Cardiac septum (tissue), 1 donor: ENCODE measurements at places on chromosomes 12 and 14. TPM values are rescaled to one million over a fixed set of nuclear protein-coding genes. Genes with fewer than 3 reads are reported as not detected.

GRCh38 chr12:51926064-51926632, 18.8 kb downstream of the ACVRL1 start:
- peak; percentile 50 for DNase-seq

- DNase-seq: no peak
Observed at GRCh38 chr14:70887207-70887681, 20.0 kb upstream of the PCNX1 start.

DNA sequence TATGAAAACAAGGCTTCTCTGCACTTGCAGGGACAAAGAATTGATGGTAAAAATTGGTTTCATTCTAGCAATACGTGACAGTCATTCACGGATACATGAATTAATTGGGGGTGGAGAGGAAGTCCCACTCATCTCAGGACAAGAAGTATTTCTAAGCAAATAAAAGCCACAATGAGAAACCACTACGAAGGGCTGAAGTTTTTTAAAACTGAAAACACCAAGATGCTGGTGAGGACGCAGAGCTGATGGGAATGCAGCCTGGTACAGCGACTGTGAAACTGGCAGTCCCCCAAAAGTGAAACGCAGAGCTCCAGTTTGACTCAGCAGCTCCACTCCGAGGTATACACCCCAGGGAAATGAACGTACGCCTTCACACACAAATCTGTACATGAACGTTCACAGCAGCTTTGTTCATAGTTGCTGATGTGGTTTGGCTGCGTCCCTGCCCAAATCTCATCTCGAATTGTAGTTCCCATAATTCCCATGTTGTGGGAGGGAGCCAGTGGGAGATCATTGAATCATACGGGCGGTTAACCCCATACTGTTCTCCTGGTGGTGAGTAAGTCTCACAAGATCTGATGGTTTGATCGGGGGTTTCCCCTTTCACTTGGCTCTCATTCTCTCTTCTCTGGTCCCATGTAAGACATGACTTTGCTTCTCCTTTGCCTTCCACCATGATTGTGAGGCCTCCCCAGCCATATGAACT, 89.0 kb downstream of the SCARB1 start:
- DNase-seq: no peak

DNA sequence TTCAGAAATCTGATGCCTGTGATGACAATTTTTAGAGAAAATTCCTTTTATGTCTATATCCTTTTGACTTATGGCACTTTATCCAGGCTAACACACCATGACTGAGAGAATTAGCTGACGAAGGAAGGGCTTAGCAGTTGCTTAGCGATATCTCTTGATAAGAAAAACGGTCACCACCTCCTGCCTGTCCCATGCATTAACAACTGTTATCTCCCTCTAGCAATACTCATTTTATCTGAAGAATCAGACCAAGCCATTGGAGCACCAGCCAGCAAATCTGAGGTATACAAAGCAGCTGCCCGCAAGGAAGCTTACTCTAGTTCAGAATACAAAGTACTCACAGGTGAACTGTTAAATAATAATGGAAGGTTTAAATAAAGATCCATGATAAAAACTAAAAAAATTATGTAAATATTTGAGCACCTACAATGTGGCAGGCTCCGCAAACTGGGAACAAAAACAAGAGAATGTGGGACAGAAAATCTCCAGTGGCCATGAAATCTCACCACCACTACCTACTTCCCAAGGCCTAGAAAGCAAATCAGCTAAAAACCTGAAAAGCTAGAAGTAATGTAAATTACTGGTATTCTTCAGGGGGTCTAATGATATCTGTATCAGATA, 24.3 kb downstream of the PPM1H start:
- DNase-seq: no peak

SLC8A3 gene
- 0.19 TPM for total RNA-seq

ACACB gene
- total RNA-seq: 64.5 TPM

DNA sequence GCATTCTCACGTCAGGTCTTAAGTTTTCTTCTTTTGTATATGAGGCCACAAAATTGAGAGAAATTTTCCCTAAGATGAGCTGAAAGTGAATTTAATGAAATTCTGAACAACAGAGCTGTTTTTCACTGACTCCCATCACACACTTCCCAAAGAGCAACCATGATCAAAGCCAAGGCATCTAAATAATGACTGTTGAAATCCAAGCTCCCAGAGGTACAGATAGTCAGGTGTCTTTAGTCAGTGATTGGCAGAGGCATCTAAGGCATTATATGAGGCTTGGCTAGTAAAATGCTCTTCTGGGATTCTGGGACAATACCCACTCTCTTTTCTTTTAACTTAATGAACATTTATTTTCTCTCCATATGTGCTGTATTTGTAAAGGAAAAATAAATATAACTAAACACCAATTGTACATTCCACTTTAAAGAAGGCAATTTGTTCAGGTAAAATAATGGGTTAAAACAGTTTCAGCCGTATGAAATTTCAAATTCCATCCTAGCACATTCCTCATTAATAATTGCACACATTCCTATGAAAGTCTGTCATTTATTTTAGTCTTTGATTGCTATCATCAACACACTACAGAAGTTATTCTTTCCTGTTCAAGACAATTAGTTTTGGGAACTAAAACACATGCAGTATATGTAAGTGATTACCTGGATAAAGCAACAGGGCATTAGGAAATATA, 871 bp upstream of the SSTR1 start:
- DNase-seq: no peak

DNA sequence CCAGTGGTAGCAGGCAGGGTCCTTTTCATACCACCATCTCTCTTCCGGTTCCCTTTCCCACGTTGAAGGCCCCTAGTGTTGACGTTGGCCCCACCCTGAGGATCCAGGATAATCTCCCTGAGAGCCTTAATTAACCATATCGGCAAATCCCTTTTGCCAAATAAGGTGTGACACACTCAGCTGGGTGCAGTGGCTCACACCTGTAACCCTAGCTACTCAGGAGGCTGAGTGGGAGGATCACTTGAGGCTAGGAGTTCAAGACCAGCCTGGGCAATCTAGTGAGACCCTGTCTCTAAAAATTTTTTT, 2.8 kb upstream of the TMEM119 start:
- no peak for DNase-seq

DNA sequence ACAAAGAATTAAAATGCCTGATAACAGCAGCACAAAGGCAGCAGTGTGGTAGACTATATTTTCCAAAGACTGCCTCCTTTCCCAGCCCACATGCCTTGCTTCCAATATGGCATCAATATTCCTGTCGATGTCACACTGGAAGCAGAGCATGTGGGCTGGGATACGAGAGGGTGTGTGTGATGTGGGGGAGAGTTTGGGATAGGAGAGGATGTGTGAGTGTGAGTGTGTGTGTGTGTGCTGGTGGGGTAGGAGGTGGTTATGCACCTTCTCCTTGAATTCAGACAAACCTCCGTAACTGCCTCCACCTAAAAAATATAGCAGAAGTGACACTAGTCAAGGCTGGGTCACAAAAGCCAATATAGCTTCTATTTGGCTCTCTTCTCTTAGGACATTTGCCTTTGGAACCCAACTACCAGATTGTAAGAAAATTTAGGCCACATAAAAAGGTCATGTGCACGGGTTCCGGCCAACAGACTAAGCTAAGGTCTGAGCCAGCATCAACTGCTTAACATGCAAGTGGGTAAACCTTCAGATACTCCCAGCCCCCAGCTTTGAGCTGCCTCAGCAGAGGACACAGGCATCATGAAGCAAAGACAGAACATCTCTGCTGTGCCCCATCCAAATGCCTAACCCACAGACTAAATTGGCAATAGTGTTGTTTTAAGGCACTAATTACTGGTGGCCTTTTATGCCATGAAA, 29.5 kb downstream of the SPPL3 start:
- no peak for DNase-seq

DNA sequence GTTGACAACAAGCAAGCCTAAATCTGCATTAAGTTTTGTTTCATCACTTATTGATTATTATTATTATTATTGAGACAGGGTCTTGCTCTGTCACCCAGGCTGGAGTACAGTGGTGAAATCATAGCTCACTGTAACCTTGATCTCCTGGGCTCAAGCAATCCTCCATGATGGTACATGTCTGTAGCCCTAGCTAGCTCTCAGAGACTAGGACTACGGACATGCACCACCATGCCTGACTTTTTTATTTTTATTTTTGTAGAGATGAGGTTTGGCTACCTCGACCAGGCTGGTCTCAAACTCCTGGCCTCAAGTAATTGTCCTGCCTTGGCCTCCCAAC, 35.7 kb upstream of the STK38L start:
- DNase-seq: no peak

PAX9 gene
- total RNA-seq: not detected

DNA sequence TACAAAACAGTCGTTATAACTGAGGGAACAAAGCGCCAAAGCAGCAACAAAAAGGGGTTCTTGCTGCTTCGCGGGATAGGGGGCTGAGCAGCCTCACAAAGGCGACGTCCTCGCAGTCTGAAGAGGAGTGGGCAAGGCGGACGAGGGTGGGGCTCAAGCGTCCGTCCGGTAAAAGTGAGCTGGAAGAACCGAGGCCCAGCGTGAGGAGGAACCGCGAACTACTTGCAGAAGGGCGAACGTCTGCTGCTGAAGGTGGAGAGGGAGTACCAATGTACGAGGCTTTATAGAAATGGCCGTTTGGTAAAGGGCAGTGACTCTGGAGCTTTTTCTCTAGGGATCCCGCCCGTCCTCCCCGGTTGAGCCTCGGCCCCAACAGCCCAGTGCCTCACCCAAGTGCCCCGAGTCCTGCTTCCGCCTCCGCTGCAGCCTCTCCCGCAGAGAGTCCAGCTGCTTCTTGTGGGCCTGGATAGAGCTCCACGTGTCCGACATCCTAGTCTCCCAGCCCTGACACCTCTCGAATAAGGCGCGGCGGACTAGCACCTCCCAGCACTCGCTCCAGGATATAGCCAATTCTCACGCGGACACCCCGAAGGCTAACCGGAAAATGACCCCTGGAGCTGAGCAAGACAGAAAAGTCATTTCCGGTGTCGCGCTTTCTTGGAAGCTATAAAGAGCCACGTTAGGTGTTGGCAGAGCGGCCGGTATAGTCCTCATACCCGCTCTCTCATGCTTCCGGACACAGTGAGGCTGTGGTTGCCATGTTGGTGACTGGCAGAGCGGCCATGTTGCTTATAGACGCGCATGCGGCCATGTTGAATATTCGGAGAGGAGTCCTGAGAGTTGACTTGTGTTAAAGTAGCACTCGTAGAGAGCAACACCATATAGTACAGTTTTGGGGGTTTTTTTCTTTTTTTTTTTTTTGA, at the start of gene METTL3:
TSS of gene METTL3 (minus strand) at position 606 of the 923 bp plus-strand sequence. CDS start at position 489, 117 bp downstream.
- peak; percentile 98 for DNase-seq

EPYC gene
- total RNA-seq: not detected

MAGOHB gene
- 11.7 TPM for total RNA-seq

GRCh38 chr12:53459097-53459496, 7.2 kb downstream of the PCBP2 start:
- no peak for DNase-seq

- no peak for DNase-seq
Observed at GRCh38 chr12:22545255-22545654, 913 bp upstream of the C2CD5 start.

GRCh38 chr14:49287004-49287403, 299.2 kb downstream of the RPS29 start:
- no peak for DNase-seq

DNA sequence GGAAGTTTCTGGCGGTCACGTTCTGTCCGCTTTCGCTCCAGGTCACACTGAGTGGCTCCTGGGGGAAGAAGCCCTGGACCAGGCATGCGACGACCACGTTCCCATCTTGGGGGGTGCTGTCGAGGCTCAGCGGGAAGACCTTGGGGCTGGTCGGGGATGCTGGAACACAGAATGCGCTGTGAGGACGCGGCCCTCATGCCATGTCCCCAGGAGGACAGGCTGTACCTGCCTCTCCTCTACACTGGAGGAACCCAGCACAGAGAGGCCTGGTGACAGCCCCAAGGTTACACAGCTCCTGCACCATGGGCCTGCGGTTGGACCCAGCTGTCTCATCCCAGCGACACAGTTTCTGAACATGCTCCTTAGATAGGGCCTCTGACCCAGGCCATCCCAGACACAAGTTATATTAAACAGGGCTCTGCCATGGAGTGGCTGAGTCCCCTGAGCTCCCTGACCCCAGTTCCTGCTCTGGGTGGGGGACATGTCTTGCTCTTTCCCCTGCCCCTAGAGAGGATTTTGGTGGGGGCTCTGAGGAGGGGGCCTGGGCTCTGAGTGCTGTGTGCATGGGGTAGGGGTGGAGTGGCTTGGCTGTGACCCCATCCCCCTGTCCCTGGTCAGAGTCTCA, 62.0 kb downstream of the TMEM121 start:
- peak; percentile 64 for DNase-seq

GRCh38 chr12:76276499-76277151, 71.6 kb downstream of the BBS10 start:
- no peak for DNase-seq

- no peak for DNase-seq
Observed at GRCh38 chr12:81347404-81347803, 269.5 kb downstream of the ACSS3 start.

- no peak for DNase-seq
Observed at GRCh38 chr14:59344016-59344415, 121.2 kb downstream of the GPR135 start.

GRCh38 chr12:89261982-89262381, 90.3 kb downstream of the DUSP6 start:
- DNase-seq: no peak

DNA sequence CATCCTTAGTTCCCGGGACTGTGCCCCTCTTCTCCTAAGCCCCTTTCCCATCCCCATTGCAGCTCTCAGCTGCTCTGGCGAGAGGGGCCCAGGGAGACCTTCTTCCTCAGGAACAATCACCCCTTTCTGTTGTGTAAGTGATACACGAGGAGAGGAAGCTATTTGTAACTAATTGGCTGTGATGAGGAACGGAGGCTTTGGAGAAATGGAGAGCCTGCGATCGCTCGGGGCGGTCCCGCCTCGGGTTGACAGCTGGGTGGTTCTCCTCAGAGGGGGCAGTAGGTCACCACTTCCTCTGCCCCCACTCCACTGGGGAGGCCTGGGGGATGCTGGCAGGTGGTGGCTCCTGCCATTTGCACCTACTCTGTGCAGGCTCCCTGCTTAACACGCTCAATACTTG, 6.6 kb upstream of the PGF start:
- DNase-seq: no peak

GRCh38 chr12:113238309-113238708, 17.0 kb downstream of the TPCN1 start:
- peak; percentile 33 for DNase-seq

LRTM2 gene
- not detected for total RNA-seq

DNA sequence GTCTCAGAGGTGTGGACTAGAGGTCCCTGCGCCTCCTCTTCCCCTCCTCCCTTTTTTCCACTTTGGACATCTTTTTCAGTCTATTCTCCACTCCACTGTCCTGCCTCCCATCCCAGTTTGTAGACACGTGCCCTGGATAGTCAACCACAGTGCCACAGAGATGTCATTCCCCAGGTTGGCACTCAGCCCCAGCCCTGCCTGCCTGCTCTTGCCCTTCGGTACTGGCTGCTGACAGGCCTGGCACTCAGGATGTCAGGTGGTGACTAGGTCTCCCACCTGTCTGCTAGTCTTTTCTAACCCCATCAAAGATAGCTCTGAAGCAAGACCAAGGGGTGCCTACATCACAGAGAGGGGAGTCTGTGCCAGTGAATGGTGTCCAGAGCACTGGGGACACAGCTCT, 15.8 kb downstream of the KRT71 start:
- no peak for DNase-seq

DNAH10 gene
- total RNA-seq: 0.73 TPM

KCNMB4 gene
- 1.6 TPM for total RNA-seq
